ENCODE measurements at places on chromosomes 2 and 18. TPM values are rescaled to one million over a fixed set of nuclear protein-coding genes. Genes with fewer than 3 reads are reported as not detected.

- H3K27ac ChIP-seq: no peak overlapping the region
- no peak for DNase-seq
Observed at GRCh38 chr2:64237266-64237665, 93.0 kb upstream of the PELI1 start.

DNA sequence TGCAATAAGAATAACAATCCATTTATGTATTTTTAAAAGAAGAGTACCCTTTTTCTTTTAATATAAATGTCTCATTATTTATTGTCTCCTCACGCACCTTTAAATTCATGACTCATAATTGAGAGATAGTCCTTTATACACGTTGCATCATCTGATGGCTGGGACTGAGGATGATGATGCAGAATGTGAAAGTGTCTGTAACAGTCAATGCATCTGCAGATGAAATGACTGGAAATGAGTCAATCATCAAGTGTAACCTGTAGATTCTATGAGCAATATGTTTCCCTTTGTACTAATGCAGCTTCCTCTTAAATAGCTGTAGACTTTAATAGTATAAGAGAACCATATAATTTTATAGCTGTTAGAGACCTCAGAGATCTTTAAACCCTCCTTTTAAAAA, 26.1 kb upstream of the SYT4 start:
- H3K36me3 ChIP-seq: no peaks in the 10 kb centered on the region
- H3K4me3 ChIP-seq: no peak overlapping the region
- DNase-seq: no peak
- no peak overlapping the region for H3K27ac ChIP-seq

DNA sequence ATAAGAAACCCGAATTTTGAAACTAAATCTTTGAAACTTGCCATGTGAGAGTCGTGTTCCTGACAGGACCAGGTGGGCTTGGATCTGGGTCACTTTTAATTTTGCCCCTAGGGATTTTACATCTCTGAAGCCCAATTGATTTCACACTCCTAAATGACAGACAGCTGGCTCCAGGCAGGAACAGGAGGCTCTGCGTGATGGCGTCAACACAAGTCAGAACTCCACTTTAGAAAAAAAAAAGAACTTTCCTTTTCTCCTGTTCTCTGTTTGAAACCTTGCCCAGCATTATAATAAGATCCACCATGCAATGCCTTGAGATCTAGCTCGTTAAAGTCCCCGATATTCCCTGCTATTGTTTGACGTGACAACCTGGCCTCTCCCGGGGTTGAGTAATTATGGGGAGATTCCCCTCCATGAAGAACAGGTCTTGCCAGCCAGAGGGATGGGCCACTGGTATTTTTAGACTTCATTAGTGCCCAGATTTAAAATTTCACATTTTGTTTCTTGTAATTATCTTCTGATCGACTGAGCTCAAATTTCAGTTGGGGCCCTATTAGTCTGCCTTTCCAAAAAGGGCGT, 260.3 kb downstream of the KLHL29 start:
- H3K36me3 ChIP-seq: no peaks in the 10 kb centered on the region
- H3K4me3 ChIP-seq: no peak overlapping the region
- H3K27me3 ChIP-seq: peaks cover 46% of the 10 kb centered on the region
- no peaks in the 10 kb centered on the region for H3K4me1 ChIP-seq
- no peak for DNase-seq
- no peak overlapping the region for H3K27ac ChIP-seq

DNA sequence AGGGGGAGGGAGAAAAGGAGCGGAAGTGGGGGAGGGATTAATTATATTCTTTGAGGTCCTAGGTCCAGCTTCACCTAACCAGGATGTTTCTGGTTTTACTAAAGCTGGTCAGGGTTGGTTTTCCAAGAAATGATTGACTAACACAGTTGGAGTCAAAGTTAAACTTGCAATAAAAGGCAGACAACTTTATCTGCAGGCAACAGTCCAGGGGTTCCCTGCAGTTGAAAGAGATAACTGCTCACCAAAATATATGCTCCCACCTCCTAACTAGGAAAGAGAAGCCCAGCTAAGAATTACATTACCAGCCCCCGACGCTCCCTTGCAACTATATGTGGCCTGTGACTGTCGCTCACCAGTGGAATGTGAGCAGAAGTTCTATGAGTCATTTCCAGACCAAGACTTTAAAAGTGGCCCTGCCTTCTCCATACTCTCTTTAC, 140.0 kb upstream of the PKDCC start:
- H3K27me3 ChIP-seq: peaks cover 2% of the 10 kb centered on the region
- H3K4me1 ChIP-seq: no peaks in the 10 kb centered on the region
- no peak overlapping the region for H3K4me3 ChIP-seq
- no peak overlapping the region for H3K27ac ChIP-seq
- DNase-seq: no peak

DNA sequence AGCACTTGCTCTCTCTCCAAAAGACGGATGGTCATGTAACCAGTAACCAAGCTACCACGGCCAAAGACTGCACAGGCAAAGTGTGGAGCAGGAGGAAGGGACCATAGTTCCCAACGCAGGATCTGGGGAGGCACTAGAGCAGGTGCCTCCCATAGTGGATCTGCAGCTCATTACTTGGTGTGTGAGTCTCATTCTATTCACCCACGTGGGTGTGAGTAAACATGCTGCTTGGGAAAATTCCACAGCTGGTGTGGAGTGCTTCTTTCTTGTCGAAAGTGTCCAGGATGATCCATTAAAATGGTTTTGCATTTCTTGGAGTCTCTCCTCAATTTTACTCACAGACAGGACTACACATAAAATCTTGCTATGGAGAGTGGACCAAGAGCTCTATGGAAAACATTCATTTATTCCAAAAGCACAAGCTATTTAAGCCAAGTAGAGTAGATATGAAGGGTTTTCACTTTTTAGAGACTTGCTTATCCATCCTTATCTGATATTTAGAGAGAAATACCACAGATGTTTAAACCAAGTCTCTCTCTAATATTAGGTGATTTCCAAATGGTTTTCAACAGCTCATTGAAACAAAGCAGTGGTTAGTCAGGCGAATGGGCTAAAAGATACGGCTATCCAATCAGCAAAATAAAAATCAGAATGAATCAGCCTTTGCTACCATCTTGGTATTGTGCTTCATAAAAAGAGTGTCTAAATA, 104.3 kb upstream of the CCDC195 start:
- no peaks in the 10 kb centered on the region for H3K4me1 ChIP-seq
- H3K4me3 ChIP-seq: no peak overlapping the region
- no peak overlapping the region for H3K27ac ChIP-seq

- H3K27ac ChIP-seq: no peak overlapping the region
- H3K36me3 ChIP-seq: no peaks in the 10 kb centered on the region
- peaks cover 6% of the 10 kb centered on the region for H3K27me3 ChIP-seq
- no peaks in the 10 kb centered on the region for H3K4me1 ChIP-seq
- H3K4me3 ChIP-seq: no peak overlapping the region
Observed at GRCh38 chr2:9050122-9050809, 46.8 kb upstream of the MBOAT2 start.

- H3K4me1 ChIP-seq: peaks cover 62% of the 10 kb centered on the region
- H3K27ac ChIP-seq: no peak overlapping the region
- no peaks in the 10 kb centered on the region for H3K27me3 ChIP-seq
- no peak overlapping the region for H3K4me3 ChIP-seq
- no peak for DNase-seq
Observed at GRCh38 chr2:99478632-99479031, 11.2 kb downstream of the REV1 start.

DNA sequence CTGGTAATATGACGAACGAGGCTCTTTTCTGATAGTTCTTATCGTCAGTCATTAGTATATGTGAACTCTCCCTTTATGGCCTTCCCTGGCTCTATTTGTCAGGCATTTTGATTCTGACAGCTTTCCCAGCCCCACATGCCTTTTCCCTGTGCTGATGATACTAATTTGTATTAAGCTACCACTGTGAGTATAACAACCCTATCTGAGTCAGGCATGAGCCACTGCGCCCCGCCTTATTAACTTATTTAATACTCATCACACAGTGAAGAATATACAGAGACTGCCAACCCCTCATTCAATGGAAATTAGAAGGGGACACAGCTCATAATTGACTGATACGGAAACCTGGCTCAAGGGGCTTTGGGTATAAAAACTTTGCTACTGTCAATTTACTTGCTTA, 140.0 kb downstream of the NETO1 start:
- no peaks in the 10 kb centered on the region for H3K4me1 ChIP-seq
- no peak for DNase-seq
- no peaks in the 10 kb centered on the region for H3K27me3 ChIP-seq

DNA sequence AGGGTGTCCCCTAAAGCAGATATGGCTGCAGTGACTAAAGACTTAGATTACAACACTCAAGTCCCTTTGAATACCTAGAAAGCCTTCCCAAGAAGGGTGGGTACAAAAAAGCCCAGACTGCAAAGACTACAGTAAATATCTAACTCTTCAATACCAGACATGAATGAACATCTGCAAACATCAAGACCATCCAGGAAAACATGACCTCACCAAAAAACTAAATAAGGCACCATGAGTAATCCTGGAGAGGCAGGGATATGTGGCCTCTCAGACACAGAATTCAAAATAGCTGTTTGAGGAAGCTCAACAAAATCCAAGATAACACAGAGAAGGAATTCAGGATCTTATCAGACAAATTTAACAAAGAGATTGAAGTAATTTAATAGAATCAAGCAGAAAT, 138.2 kb upstream of the OTOS start:
- H3K27me3 ChIP-seq: peaks cover 6% of the 10 kb centered on the region
- no peak for DNase-seq
- no peak overlapping the region for H3K4me3 ChIP-seq

DNA sequence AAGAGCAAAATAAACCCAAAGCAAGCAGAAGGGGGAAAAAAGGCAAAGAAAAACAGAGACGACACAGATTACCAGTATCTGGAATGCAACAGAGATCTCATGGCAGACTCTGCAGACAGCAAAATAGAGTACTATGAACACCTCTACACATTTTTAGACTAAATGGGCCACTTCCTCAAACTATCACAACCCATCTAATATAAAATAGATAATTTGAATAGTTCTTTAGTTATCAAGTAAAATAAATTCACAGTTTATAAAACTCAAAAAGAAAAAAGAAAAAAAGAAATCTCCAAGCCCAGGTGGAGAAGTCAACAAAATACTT, 16.6 kb downstream of the SESTD1 start:
- no peak overlapping the region for H3K4me3 ChIP-seq
- no peak for DNase-seq
- H3K27me3 ChIP-seq: no peaks in the 10 kb centered on the region
- peaks cover 1% of the 10 kb centered on the region for H3K36me3 ChIP-seq
- no peak overlapping the region for H3K27ac ChIP-seq

- peaks cover 65% of the 10 kb centered on the region for H3K36me3 ChIP-seq
- H3K27ac ChIP-seq: no peak overlapping the region
- peaks cover 33% of the 10 kb centered on the region for H3K4me1 ChIP-seq
- H3K4me3 ChIP-seq: no peak overlapping the region
Observed at GRCh38 chr2:36461039-36461681, 105.6 kb downstream of the CRIM1 start.

- DNase-seq: no peak
- no peaks in the 10 kb centered on the region for H3K36me3 ChIP-seq
- H3K4me3 ChIP-seq: no peak overlapping the region
- no peaks in the 10 kb centered on the region for H3K4me1 ChIP-seq
- no peaks in the 10 kb centered on the region for H3K27me3 ChIP-seq
Observed at GRCh38 chr2:157245846-157246764, 11.4 kb upstream of the GALNT5 start.

- no peaks in the 10 kb centered on the region for H3K27me3 ChIP-seq
- peak; percentile 79 for DNase-seq
- H3K4me1 ChIP-seq: peaks cover 60% of the 10 kb centered on the region
- H3K36me3 ChIP-seq: peaks cover 21% of the 10 kb centered on the region
Observed at GRCh38 chr2:47043142-47043890, 111.8 kb downstream of the STPG4 start.

DNA sequence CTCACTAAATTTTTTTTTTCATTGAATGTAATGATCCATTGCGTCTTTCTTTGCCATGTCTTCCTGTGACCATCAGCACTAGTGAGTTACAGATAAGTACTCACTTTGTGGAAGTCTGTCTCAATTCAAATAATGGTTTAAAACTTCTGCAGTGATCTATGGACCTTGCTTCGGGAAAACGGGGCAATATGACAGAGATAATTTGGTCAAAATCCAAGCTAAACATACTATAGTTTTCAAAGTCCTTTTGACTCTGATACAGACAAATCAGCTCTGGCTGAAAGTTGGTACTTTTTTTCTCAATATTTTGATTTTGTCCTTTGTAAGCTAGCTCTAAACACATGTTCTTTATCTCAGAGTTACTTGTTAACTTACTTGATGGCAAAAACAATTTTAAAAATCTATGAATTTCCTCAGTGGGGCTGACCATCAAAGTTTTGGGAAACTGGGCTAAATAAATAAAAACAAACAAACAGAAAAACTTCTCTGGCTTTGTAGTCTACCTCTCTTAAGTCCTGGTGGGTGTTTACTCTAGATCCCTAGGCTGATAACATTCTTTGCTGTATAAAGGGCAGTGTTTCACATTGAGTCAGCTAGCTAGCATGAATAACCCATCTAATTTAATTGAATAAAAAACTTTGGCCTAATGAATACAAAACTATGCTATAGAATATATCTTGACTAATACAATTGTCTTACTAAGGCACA, 327.6 kb downstream of the RDH14 start:
- no peak overlapping the region for H3K4me3 ChIP-seq
- H3K27me3 ChIP-seq: no peaks in the 10 kb centered on the region
- no peaks in the 10 kb centered on the region for H3K36me3 ChIP-seq

Gene IGFBP2
- 0.45 TPM for total RNA-seq

GRCh38 chr18:79506191-79507075, 110.7 kb downstream of the NFATC1 start:
- DNase-seq: no peak
- H3K4me3 ChIP-seq: no peak overlapping the region

- DNase-seq: no peak
- H3K27ac ChIP-seq: no peak overlapping the region
- no peaks in the 10 kb centered on the region for H3K36me3 ChIP-seq
- no peaks in the 10 kb centered on the region for H3K27me3 ChIP-seq
- H3K4me1 ChIP-seq: no peaks in the 10 kb centered on the region
- no peak overlapping the region for H3K4me3 ChIP-seq
Observed at GRCh38 chr2:16323551-16324543, 341.8 kb downstream of the CYRIA start.

GRCh38 chr2:128502200-128502599, 183.5 kb upstream of the HS6ST1 start:
- DNase-seq: no peak
- no peak overlapping the region for H3K27ac ChIP-seq
- H3K4me3 ChIP-seq: no peak overlapping the region

Gene WDFY1
- 92.1 TPM for total RNA-seq

- no peaks in the 10 kb centered on the region for H3K4me1 ChIP-seq
- DNase-seq: peak; percentile 24
- no peaks in the 10 kb centered on the region for H3K27me3 ChIP-seq
- no peak overlapping the region for H3K27ac ChIP-seq
Observed at GRCh38 chr2:163191372-163191771, 352.8 kb upstream of the KCNH7 start.

GRCh38 chr2:211270257-211270656, 713.9 kb downstream of the CPS1 start:
- no peak overlapping the region for H3K4me3 ChIP-seq
- DNase-seq: no peak
- H3K4me1 ChIP-seq: no peaks in the 10 kb centered on the region
- no peak overlapping the region for H3K27ac ChIP-seq

Gene PLB1
- 0.20 TPM for total RNA-seq
